ENCODE measurements at places on chromosomes 5 and 9.

GRCh38 chr9:86022687-86023266 is 76.6 kb downstream of the GOLM1 start:
- no peak for DNase-seq

GRCh38 chr9:34106110-34106509 is 20.4 kb downstream of the DCAF12 start:
- DNase-seq = no peak

DNA sequence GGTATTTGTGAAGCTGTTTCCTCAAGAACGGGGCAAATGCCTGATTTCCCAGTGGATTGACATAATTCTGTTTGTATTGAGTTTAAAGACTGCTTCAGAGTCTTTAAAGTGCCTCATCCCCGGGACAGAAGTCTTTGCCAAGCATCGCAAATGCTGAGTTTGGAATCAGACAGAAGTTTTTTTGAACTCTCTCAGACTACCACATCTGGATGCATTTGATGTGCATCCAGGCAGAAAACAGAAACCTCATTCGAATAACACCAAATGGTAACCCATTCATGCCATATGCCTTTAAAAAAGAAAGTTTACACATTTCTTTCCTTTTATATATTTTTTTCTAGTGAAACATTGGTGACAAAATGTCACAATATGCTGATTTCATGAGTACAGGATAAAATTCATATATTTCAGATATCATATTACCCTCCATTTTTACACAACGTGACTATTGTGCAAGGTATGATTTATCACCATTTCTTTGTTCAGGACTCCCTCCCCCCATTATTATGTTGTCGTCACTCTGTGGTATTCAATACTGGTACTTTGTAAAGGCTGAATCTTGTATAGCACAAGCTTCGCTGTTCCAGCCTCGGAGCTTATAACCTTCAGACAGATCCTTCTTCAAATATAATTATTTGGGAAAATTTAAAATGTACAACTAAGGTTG is 91.1 kb downstream of the ZNF608 start:
- no peak for DNase-seq

- no peak for DNase-seq
Measured at GRCh38 chr5:40367255-40367654, 312.5 kb upstream of the PTGER4 start.

- no peak for DNase-seq
Measured at GRCh38 chr5:16913187-16914107, 22.6 kb downstream of the MYO10 start.

GRCh38 chr5:170488570-170488969 is 15.2 kb upstream of the KCNIP1 start:
- DNase-seq = no peak

- DNase-seq = no peak
Measured at GRCh38 chr5:123116757-123117156, 27.7 kb downstream of the PRDM6 start.

- DNase-seq = no peak
Measured at GRCh38 chr5:72543365-72543764, 36.2 kb upstream of the ZNF366 start.

DNA sequence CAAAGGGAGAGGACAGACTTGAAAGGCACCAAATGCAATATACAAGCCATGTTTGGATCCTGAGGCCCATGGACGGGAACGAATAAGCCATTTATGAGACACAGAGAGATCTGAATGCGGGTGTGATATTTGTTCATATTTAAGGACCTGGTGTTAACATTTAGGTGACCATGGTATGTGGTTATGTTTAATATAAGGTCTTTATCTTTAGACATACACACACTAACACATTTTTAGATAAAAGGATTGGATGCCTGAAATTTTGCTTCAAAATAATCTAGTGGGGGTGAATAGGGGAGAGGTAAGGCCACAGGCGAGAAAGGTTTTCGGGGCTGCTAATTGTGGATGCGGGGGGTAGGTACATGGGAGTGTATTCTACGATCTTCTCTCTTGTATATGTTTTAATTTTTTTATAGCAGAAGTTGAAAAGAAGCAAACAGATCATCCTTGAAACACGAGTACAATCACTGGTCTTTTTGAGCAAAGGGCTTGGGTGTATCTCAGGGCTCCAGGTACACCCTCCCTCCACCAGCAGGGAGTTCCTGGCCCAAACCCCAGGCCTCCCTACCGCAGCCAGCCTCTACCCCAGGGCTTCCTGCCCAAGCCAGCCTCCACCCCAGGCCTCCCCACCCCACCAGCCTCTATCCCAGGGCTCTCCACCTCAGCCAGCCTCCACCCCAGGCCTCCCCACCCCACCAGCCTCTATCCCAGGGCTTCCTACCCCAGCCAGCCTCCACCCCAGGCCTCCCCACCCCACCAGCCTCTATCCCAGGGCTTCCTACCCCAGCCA is 12.2 kb downstream of the AKNA start:
- DNase-seq = no peak

DNA sequence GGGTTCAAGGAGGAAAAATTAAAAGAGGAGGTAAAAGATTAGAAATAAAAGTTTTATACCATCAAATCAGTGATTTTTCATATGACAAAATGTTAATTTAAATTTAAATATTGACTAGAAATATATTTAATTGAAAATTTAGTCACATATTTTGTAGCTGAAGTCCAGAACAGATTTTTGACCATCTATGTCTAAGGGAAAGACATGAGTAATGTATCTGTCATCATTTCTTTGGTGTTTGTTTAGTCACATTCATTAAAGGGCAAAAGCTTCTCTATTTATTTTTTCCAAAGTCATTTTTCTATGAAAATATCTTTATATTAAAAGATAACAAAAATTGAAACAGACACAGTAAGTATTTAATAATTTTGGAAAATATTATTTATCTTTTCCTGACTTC is 252.0 kb upstream of the ISL1 start:
- no peak for DNase-seq

GRCh38 chr5:684751-685216 is 8.4 kb downstream of the TPPP start:
- no peak for DNase-seq

DNA sequence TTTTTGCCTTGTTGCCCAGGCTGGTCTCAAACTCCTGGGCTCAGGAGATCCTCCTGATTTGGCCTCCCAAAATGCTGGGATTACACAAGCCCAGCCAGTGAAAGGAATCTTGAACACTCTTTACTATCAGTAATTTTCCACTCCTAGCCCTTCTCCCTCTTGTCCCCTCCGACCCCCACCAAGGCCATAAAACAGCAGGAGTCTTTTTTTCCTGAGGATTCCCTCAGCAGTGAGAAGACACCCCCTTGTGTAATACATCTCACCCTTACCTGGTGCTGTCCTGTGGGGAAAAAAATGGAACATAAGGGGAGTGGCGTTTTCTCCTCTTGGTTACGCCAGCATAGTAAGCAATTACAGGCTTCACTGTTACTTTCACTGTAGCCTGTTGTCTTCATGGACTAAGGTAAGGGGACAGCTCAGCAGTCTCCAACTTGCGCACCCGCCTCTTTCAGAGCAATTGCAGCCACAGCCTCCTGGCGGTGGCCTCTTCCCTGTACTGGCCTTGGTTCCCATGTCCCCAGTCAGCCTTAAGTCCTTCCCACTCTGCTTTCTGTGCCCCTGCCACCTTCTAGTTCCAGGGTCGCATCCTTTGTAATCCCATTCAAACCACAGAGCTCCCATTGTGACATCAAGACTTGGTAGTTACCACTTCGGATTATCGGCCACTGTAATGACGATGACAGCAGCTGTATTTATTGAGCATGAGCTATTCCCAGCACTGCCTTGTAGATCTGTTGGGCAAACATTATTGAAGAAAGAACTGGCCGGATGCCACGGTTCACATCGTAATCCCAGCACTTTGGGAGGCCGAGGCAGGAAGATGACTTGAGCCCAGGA is 10.0 kb downstream of the NAIF1 start:
- no peak for DNase-seq

DNA sequence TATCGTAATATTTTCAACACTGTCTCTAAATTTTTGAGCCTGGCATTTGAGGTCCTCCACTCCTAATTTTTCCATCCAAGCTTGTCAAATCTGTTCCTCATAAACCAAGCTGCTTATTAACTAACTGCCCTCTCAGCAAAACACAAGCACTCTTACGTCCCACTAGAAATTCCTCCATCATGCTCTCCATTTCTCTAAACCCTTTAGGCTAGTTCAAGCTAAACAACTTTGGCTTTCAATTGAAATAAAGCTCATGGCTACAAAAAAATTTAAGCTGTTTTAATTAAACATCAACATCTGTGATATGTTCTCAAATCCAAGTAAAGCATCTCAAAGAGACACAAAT is 45.7 kb downstream of the RNF145 start:
- no peak for DNase-seq

GRCh38 chr9:35649431-35650340 is 1.0 kb downstream of the SIT1 start:
- no peak for DNase-seq

DNA sequence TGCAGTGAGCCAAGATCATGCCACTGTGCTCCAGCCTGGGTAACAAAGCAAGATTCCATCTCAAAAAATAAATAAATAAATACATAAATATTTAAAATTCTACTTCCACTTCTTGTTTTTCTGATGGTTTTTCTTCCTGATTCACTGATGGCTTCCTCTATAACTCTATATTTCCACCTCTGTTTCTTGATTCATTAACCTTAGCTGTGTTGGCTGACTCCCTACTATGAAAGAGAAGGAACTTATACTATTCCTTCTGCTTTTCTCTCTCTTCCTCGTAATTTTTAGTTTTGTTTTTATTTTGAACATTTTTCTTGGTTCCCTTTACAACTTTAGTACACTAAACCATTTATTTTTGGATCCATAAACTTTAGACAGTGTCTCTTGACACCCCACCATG is 103.5 kb downstream of the MAMDC2 start:
- DNase-seq = no peak

- DNase-seq = no peak
Measured at GRCh38 chr9:132163876-132164603, 2.2 kb downstream of the NTNG2 start.

GRCh38 chr5:72133212-72133990 is 26.1 kb downstream of the MAP1B start:
- DNase-seq = no peak

GRCh38 chr5:73727470-73727869 is 101.5 kb downstream of the ARHGEF28 start:
- DNase-seq = no peak

DNA sequence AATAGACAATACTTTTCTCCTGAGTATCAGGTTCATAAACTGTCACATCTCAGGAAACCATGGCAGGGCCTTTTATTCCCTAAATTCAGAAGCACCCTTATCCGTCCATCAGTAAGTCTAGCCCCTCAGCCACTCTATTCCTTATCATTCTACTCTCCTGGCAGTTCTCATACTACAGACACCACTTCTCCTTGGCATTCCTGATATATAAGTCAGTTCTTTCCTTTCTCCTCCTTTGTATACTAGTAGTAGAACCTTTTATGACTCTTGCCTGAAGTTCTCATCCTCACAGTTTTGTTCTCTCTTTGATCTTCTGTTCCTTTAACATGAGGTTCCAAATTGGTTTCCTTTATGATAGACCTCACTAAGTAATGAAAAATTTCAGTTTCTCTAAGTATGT is 29.3 kb downstream of the GRAMD2B start:
- no peak for DNase-seq

DNA sequence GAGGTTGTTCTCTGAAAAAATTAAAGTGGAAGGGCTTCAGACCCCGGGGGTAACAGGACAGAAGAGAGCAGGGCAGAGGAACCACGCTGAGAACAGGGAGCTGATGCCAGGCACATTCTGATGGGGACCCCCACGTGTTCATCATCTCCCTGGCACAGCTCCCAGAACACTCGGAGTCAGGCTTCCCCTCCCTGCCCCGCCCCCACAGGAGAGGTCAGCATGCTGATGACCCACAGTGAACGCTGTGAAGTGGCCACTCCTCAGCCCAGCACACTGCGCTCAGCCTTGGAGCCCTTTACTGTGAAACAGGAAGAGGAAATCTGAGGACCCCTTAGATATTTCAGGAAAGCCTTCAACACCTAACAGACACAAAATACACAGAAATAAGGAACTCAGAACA is 16.4 kb downstream of the RETREG1 start:
- DNase-seq = no peak
